Fibroblast of lung (primary cell): ENCODE measurements at places on chromosomes 1 and 21. TPM values are rescaled to one million over a fixed set of nuclear protein-coding genes. Genes with fewer than 3 reads are reported as not detected.
A peak's percentile ranks its signal among the peaks of the same experiment; 100 is the strongest.

DNA sequence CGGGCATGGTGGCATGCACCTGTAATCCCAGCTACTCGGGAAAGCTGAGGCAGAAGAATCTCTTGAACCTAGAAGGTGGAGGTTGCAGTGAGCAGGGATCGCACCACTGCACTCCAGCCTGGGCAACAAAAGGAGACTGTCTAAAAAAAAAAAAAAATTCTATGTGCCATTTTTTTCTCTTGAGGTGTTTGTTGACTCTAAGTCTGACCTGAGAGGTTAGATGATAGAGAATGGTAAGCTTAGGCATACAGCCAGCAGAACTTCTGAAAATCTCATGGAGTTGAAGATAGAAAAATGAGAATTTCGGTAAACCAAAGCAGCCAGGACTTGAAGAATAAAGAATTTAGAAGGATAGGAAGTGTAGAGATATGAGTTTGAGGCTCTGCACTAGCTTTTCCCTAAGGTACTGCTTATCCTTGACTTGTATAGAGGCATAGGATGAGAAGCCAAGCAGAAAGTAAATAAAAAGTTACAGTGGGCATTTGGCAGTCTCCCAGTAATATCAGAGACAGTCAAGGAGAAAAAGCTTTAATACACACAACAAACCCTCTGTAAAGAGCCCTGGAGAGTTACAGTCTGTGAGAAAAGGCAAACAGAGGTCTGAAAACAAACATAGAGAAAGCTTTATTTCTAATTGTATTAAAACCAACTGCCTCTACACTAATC lies 24.3 kb downstream of the F13B start:
- DNase-seq, result no peak

DNA sequence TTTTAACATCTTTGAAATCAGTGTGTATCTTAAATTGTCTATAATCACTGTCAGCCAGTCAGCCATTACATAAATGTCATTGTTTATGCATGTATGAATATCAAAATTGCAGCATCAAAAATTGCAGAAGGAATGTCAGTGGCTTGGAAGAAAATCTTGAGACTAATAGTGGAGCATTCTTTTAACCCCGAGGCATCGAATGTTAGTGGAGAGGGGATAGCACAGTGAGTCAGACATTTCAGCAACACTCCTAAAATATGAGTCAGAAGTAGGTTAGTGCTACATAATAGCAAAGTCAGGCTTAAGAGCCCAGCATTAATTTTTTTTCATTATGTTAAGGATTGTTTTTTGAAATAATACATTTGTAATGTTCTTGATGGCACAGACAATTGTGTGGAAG lies 45.5 kb downstream of the SNRPE start:
- peak; percentile 94 for DNase-seq

ANKRD35 gene
- 0.65 and 3.4 TPM in 2 replicates for polyA plus RNA-seq

DNA sequence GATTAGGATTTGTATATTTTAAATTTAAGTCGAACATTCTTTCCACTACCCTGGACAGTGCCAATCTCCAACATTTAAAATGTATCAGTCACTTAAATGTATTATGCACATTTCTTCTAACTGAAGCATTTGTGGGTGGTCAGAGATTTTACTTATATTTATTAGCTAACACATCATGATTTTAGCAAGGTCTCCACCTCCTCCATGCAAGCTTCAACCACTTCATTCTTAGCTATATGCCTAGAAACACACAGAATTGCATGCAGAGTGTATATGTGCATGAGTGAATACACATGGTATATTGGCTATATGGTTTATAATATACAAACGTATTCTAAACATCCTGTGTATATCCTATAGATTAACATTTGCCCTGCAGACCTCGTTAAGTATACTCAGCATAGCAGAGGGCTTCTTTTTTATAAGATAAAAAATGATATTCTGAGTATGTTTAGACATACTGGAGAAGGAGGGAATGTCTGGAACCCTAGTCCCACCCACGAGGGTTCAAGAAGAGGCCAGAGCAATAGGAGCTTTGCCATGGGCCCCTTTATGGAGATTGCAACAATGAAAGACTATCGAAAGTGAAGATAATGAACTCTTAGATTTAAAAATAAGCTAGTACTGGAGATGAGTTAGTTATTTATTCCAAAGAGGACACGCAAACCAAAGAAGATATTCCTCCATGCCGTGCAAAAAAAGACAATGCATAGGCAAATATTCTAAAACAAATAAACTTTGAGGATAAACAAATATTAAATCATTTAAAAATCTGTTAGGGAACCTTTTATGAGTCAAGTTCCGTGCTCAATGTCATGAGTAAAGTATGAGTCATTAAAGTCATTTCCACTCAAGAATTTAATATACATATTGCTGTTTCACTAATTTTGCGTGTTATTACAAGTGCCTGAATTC lies 480.4 kb downstream of the SIPA1L2 start:
- DNase-seq, result peak; percentile 64

- DNase-seq, result peak; percentile 50
Measured at GRCh38 chr1:172827301-172827700, 168.4 kb downstream of the FASLG start.

- DNase-seq, result no peak
Measured at GRCh38 chr1:233527818-233528217, 86.1 kb upstream of the KCNK1 start.

DNA sequence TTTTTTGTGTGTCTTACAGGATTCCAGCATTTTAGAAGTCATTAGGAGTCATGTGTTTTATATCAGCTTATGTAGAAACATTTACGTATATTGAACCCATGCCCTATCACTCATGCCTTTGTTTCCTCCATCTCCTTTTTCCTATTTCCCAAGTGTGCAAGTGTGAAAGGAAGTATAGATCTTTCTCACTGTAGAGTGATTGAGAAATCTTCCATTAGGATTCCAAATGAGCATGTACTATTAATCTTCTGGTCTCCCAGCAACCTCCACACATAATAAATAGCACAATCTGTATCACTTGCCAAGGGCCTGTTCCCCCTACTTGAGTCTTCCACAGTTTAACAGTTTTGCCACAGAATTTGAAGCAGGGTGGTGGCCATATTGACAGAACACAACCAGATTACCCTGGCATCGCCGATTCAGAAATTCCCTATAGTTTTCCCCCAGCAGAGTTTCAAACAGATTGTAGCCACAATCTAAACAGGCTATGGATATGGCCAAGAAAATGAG lies 1052.8 kb downstream of the TTLL7 start:
- DNase-seq, result no peak

DNA sequence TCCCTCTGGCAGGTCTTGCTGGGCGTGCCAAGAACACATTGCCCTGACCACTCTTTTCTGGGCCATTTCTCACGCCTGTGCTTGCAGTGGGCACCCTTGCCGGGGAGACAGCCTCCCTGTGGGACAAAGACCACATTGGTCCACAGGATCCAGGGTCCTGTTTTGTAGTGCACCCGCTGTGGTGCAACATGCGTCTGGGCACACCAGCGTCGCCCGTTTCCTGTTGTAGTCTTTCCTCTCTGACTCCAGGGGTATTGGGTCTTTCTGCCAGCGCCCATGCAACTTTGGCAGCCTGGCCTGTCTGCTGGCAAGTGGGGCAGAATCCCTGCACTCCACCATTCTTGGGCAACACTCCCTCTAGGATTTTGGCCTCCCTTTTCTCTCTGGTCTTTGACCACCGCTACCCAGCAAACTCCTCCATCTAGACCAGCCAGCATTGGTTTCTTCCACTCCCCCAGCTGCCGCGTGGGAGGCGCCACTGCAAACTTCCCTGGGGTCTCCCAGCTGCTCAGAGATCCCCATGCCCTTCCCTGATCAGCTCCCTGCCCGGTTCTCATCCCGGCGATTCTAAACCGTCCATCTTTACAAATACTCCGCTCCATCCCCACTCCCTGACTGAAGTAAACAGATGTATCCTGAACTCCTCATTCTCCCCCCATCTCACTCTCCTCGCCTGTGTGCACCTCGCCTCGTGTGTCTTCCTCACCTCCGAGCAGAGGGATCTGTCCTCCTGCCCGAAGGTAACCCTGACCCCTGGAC lies 1.2 kb upstream of the TPRG1L start:
- no peak for DNase-seq

GRCh38 chr1:156438278-156438987 lies 62.1 kb downstream of the MEF2D start:
- peak; percentile 37 for DNase-seq

DNA sequence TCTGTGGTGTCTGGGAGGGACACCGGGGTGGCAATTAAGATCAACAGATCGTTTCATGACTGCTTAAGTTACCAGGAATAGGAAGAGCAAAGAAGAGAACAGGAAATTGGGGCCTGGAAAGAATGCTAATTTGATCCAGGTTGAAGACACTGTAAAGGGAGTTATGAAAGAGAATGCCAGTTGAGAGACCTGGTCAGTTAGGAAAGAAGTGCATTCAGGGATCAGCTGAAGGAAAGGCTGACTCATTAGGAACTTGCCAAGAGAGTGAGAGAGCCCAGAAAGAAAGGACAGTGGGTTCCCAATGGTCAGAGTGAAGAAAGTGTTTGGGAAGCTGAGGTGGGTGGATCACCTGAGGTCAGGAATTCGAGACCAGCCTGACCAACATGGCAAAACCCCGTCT lies 119.6 kb downstream of the UBE2U start:
- peak; percentile 22 for DNase-seq

DNA sequence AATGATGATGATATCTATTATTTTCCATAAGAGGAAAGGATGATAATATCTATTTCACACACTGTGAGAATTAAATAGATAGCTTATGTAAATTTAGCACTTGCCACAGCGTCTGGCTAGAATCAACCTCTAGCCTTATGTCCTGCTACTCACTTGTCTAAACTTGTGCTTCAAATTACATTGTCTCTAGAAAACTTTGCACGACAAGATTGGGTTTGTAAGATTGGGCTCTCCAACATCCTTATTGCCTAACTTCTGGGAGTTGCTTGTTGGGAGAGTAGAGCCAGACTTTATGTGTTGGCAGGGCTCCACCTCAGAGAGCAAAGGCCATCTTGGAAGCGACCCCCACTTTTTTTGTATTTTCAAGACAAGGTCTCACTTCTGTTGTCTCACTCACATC lies 50.0 kb upstream of the POGK start:
- DNase-seq, result no peak

DNA sequence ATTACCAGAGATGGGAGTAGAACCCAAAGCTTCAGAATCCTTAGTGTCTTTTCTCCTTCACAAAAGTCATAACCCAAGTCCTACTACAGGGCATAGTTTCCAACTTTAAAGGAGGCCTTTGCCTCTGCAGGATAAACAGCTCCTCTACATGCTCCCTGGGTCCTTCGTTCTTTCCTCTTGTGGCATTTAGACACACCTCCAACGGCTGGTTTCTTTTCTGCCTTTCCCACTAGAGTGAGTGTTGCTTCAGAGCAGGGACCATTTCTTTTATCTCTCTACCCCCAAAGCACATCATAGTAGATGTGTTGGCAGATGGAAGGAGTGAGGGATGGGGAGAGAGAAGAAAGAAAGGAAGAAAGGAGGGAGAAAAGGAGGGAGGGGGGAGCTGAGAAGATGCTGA lies 144.7 kb upstream of the SPATA6 start:
- peak; percentile 6 for DNase-seq

INKA2 gene
- 1.8 and 25.4 TPM in 2 replicates for polyA plus RNA-seq

GRCh38 chr1:13801232-13801631 lies 101.2 kb downstream of the PRDM2 start:
- DNase-seq, result peak; percentile 31

DNA sequence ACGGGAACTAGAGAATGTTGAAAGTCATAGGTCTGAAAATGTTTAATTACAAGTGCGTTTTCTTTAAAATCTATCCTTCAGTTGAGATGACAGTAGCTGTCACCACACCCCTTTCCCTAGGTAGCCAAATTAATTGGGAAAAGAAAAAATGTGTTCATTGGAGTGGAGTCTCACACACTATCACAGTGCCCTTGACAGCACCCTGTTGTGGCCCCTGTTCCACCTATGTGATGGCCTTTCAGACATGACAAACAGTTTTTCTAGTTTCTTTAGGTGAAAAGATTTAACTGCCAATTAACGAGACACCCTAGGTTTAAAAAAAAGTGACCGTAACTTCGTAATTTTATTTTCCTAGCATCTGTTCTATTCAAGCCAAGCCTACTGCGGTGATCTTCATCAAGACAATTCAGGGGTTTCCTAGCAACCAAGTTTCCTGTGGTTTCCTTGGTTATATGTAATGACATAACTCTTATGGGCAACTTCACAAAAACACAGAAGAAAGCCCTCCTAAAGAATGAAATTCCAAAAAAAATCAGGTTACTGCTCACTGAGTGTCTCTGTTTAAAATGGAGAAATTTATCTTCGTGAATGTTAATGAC lies 298.3 kb downstream of the PDE4B start:
- DNase-seq, result peak; percentile 66

DNA sequence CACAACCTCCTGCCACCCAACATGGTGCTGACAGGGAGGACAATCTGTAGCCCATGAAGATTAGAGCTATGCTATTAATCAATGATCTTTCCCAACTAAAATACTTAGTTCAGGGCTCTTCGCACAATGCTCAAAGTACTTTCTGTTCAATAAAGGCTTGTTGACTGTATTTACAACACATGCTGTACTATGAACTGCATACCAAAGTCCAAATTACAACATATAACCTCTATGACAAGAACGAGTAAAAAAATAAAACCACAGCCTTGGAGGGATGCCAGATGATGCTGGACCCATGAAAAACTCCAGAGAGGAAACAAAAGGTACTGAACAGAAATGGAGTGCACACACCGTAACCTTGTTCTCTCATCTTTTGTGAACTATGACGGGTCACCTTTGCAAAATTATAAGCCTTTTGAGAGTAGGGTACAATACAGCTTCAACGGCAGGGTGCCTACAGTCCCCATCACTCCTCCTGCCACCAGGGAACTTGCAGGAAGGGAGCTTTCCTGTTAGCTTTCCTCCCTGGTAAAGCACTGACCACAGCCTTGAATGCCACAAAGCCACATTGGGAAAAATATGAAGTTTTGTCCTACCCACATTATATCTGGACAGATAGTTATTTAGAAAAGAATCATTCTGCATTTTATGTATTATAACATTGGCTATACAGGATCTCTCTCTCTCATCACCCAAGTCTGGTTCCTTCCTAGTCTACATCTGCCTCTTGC lies 175.6 kb downstream of the NRIP1 start:
- DNase-seq, result peak; percentile 80
